ENCODE measurements at places on chromosomes 7 and 10.

DNA sequence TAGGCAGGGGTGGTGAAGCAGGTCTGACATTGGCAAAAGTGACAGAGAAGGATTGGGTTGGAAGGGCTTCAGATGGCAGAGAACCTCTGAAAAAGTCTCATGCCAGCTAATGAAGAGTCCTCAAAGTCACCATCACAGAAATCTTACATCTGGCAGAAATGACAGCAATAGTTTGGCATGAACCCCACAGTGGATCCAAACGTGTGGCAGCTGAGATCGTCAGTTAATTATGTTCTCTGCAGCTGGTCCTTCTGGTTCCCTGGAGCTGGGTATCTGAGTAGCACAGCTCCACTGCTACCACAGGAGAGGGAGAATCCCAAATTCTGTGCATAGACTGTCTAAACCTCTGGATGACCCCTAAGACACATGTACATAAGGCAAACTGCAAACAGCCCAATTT lies 73.4 kb downstream of the ALOX5 start:
- no peak for DNase-seq

DNA sequence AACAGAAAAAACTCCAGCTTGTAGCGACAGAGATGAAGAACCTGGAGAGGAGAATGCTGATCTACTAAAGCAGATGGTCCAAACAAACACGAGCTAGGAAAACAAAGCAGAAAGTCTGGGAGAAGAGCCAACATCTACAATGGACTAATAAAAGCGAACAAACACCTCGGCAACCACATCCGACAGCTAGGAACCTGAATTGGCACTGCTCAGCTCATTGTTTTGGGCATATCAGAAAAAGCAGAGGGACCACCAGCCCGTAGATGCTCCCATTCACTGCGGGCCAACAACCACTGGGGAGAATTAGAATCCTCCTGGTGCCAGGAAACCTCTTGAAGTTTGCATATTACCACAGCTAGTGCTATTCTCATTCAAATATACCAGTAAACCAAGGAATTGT lies 204.7 kb downstream of the NXPH1 start:
- no peak for DNase-seq

GRCh38 chr10:20100171-20100570 lies 283.9 kb downstream of the PLXDC2 start:
- DNase-seq: peak; percentile 2

DNA sequence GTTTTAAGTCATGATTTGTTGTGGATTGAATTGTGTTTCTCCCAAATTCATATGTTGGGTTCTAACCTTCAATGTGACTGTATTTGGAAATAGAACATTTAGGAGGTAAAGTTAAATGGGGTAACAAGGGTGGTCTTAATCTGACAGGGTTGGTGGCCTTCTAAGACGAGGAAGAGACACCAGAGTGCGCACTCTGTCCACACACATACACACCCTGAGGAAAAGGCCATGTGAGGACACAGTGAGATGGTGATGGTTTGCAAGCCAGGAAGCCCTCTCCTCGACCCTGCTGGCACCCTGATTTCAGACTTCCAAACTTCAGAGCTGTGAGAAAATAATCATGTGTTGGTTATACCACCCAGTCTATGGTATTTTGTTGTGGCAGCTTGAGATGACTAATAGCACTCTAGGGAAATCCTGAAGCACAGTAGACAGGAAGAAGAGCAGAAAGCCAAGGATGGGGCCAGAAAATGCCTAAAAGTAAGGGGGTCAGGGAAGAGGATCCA lies 28.0 kb upstream of the SEM1 start:
- DNase-seq: no peak

GRCh38 chr7:55405856-55406541 lies 40.9 kb downstream of the LANCL2 start:
- DNase-seq: no peak

DNA sequence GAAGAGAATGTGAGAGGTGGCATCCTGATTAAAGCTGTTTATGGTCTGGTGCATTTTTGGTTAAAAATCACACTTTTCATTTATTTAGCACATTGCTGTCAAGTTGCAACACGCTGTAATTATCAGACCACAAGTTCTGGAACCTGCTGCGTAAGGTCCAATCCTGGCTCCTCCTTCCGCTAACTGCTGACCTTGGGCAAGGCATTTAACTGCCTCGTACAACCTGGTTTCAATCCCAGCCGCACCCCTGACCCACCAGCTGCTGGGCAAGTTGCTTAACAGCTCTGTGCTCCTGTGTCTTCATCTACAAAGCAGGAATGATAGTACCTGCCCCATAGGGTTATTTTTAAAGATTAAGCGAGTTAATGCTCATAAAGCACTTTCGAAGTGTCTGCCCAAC lies 281.8 kb downstream of the PAXIP1 start:
- no peak for DNase-seq

DNA sequence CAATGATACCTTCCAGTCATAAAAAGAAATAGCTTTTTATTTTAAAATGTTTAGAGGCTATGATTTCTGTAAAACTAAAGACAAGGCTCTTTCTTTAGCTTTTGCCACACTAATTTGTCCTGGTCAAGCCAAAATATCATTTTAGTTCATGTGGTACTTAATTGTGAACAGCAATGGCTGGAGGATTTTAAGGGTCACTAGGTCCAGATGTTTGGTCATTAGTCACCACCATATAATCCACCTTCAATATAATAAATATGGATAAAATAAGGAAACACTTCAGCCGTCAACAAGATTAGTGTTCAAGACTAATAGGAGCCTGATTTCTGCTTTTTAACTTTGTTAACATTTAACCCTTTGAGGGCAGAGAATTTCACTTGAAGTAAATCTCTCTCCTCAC lies 50.0 kb upstream of the HGF start:
- DNase-seq: peak; percentile 7

DNA sequence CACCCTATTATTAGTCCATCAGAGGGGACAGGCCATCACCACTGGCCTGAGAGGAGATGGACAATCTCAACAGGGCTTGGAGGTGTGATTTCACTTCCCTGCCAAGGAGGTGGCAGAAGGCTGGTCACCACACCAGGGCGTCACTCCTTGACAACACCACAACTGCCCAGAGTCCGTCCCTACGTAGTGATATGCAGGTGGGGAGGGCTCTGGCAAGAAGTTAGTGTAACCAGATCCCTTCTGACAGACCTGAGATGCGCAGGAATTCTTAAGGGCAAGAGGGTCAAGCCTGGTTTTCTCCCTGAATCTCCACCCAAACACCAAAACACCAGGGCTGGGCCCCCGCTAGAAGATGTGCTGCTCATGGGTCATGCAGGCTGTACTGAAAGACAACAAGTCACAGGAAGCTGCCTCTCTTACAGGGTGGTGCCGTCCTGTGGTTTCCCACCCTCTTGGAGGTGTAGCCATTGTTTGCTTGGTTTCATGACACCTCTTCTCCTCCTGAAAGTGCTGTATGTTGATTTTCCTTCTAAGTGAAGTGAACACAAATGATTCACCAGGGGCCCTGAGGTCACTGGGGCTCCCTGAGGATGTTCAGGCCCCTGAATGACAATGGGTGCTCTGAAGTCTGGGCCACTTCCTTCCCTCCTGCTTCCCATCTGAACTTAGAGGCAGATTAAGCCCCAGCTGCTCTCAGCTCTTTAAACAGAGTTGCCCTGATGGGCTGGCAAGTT lies 27.1 kb downstream of the ATXN7L1 start:
- DNase-seq: peak; percentile 63

DNA sequence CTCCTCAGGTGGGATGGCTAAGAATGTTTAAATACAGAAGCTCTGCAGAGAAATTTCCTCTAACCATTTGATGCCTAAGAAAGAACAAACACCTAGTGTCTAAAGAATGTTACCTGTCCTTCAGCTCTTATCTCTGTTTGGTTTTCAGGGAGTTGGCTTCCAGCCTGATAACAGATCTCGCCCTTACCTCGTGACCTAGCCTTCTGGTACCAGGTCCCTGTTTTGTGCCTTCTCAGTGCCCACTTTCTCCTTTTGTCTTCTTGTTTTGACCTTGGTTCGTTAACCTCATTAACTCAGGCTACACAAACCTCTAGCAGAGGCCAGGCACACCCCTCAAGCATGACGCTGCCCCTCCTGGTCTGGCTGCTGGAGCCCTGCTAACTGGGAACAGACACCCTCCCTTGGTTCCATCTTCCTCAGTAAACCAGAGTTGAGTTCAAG lies 16.1 kb upstream of the RAB11FIP2 start:
- DNase-seq: no peak

Measured in RPMI7951 (cell line).